ENCODE measurements at places on chromosomes 4 and X.

DNA sequence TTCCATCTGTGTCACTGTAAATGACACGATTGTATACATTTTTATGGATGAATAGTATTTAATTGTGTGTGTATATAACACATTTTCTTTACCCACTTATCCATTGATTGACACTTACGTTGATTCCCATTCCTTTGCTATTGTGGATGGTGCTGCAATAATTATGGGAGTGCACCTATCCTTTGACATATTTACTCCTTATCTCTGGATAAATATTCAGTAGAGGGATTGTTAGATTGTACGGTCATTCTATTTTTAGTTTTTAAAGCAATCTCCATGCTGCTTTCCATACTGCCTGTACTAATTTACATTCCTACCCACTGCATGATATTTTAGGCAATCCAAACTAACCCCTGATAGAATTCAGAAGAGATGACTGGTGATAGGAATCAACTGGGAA, 980.1 kb downstream of the FSTL5 start:
- DNase-seq: no peak

DNA sequence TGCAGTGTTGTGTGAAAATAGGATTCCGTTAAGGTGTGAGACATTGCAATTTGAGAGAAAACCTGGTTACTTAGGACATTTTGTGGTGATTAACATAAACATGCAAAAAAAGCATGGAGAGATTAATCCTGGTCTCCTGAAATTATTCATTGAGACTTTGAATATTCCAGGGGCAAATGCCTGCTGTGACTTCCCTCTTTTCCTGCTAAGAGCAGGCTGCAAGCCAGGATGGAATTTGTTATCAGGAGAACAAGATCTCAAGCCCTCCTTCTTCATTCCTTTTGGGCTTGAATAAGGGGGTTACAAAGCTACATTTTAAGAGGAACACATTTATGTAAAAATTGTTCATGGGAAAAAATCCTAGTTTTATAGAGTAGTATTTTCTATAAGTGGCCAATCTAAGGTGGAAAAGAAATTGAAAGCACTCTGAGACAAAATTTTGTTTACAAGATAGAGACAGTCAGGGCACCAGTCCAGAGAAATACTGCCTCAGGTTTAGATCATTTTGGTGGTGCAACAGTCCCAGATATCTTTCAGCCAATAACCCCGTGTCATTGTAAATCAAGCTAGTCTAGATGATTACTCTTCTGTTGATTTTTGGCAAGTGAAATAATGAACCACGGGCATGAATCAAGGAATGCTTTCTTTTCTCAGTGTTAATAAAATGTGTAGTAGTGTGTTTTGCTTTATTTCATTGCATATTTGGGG, 1528.3 kb upstream of the AGA start:
- no peak for DNase-seq

DNA sequence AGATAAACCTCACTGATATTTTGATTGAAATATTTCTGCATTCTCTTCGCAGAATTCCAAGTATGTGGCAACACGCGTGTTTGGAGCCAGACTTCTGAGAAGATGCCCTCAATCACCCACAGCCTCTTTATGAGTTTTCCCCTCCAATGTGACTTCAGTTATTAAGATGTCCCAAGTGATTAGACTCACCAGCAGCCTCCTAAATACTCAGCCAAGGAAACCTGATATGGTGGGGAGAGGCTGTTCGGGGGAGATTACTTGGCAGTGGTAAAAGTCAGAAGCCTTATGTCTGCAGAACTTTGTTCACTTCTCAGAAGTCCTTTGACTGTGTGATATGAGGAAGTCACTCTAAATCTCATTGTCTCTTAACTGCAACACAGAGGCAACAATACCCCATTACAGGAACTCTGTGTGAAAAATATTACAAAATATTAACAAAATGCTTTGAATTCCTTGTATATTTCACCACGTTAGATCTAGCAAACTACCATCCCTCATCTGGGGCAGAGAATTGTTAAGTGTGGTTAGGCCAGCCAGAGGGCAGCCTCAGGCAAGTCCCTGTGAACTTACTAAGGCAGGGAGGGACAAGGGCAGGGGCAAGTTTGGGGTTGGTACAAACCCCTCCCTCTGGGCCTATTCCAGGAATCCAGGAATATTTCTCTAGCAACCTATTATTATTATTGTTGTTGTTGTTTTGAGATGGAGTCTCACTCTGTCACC, 151.4 kb upstream of the USP9X start:
- no peak for DNase-seq

DNA sequence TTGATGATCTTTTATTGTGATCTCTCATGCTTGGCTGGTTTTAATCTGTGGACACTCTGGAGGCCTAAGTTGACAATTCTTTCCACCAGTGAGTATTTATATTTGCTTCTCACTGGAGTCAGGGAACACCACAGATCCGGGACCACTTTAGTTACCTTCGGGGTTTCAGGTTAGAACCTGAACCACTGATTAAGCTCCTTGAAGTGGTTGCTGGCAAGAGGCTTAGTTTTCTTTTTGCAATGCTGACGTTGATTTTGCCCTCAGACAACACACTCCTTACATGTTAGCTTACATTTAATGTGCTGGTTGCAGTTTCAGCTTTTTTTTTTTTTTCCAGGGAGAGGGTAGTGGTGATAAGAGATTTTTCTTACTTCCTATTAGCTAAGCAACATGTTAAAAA, 10.5 kb upstream of the ZNF330 start:
- no peak for DNase-seq

DNA sequence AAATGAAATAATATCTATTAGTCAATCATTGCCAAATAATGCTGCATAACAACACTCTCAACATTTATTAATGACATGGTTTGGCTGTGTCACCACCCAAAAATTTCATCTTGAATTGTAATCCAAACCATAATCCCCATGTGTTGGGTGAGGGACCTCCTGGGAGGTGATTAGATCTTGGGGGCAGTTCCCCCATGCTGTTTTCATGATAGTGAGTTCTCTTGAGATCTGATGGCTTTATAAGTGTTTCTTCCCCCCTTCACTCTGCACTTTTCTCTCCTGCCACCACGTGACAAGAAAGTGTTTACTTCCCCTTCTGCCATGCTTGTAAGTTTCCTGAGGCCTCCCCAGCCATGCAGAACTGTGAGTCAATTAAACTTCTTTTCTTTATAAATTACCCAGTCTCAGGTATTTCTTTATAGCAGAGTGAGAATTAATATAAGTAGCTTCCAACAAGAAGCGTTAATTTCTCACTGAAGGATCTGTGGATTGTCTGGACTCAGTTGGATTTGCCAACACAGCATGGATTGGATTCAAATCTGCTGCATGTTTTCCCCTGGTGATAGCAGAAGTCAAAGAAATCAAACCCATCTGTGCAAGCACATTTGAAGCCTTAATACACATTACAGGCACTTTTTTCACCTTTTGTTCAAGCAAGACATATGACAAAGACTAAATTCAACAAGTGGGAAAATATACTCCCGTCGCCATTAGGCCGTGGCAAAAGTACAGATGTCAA, 216.6 kb downstream of the PDGFC start:
- DNase-seq: no peak

- DNase-seq: no peak
Observed at GRCh38 chr4:87038837-87039615, 104.2 kb downstream of the AFF1 start.

DNA sequence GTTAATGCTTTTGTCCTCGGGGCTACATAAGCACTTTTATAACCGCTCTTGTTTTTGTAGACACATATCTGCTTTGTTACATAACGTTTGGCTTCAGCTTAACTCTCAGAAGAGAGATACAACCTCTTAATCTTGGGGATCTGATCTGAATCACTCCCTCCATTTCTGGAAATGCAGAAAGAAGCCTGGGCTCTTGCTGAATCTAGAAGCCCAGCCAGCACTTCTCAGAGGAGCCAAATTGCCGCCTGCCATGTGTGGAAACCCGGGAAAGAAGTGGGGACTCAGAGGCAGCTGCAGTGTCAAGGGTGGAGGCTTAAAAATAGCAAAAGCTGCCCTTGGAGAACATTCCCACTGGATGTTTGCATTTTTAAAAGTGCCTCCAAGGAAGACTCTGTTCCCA, 69.3 kb upstream of the LDB2 start:
- DNase-seq: no peak

GRCh38 chr4:125432078-125432477, 117.3 kb downstream of the FAT4 start:
- no peak for DNase-seq

DNA sequence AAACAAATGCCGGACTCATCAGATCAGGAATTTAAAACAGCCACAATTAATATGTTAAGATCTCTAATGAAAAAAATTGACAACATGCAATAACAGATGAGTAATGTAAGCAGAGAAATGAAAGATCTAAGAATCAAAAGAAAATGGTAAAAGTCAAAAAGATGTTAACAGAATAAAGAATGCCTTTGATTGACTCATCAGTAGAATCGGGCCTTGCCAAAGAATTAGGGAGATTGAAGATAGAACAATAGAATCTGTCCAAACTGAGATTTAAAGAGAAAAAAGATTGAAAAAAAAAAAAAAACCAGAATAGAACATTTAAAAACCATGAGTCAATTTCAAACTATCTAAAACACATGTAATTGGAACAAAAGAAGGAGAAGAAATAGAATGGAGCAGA, 25.9 kb upstream of the GUCY1A1 start:
- DNase-seq: no peak

DNA sequence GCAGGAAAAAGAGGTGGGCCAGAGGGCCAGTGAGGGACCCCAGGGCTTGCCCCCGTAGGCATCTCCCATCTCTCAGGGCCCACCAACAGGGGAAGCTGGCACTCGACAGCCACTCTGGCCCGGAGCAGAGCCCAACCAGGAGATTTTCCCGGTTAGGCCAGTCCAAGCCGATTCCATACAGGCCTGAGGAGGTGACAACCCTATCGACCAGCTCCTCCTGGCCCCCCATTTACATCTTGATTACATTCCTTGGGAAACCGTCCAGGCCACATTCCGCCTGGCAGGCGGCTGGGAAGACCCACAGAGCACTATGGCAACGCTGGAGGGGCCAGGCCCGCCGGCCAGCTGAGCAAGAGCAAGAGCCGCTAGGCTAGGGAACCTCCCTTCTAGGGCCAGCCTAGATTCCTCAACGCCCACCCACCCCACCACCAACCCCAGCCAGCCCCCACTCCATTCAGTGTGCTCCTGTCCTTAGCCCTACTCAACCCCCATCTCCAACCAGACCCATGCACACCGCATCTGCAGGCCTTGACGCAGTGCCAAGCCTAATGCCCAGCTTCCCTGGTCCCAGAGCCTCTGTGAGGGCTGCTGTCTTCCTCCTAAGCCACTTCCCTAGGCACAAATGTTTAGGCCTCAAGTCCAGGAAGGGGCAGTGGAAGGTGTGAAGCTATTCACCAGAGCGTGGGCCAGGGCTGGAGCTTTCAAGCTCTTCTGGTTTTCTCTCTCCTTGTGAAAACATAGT, 161.2 kb downstream of the EFNB1 start:
- DNase-seq: no peak

- no peak for DNase-seq
Observed at GRCh38 chrX:20378233-20378920, 111.7 kb upstream of the RPS6KA3 start.

DNA sequence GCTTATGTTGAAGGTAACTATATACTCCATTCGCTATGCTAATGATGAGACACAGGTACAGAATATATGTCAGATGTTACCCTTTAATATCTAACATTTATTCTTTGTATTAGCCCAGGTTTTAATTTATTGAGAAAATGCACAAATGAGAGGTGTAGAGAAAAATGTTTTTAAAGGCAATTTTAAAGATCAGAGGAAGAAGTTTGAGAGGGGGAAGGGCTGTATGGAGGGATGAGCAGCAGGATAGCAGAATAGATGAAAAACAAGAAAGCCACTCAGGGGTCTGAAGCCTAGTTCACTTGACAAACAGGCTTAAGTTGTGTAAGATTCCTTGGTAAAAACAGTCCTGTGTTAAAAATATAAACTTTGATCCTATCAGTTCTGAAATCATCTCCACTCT, 3.7 kb downstream of the MAB21L2 start:
- DNase-seq: no peak

DNA sequence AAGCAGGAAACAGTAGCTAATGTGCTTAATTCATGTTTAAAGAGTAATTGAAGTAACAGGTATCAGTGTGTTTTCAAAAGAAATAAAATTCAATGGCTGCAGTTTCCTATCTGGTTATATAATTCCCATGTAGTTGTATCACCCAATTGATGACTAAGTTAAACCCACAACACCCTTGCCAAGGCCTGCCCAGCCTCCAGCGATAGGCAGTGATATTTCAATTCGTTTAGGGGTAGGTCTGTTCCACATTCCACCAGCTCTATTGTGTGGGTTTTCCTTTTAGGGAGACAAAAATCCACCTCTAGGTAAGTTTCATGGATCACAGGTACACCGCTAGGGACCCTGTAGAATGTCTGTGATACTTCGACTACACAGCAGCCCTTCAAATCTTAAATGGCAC, 24.7 kb upstream of the MXRA5 start:
- no peak for DNase-seq

GRCh38 chr4:7647600-7648543, 213.1 kb upstream of the PSAPL1 start:
- DNase-seq: no peak

DNA sequence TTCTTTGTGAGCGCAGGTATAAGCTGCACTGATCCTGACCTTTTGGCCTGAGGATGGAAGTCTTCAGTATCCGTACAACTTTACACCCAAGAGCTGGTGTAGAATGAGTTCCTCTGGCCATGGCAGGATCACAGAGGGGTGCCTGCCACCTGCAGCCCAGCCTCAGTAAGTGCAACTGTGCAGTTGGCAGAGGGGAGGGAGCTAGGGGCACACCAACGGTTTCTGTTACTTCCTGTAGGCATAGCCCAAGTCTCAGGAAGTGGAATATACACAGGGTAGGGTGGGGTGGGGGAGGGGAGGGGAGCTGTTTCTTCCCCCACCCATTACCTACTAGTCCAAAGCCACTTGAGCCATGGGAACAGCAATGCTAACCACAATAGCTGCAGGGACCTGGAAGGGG, 85.4 kb upstream of the GBA3 start:
- peak; percentile 67 for DNase-seq

DNA sequence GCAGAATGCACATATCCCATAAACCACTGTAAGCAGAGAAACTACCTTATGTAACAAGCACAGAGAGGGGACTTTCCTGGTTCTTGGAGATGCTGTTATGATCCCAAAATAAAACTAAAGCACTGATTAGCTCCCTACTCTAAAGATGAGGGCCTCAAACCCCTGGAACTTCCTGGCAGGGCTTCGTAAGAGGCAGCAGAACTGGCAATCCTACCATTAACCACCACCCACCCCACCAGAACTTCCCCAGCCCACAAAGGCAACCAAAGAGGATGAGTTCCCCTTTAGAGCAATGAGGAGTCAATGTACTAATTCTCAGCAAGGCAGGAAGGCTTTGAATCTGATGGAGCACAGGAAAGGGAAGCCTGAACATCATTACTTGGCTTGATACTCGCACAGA, 436.5 kb upstream of the FRG1 start:
- DNase-seq: no peak

All from stimulated activated naive CD4-positive, alpha-beta T cell (primary cell).